C1 segment of cervical spinal cord (tissue), 14 donors: ENCODE measurements at places on chromosomes 16 and 17.

GRCh38 chr17:61809816-61810392 is 53.4 kb downstream of the BRIP1 start:
- no peak for DNase-seq

DNA sequence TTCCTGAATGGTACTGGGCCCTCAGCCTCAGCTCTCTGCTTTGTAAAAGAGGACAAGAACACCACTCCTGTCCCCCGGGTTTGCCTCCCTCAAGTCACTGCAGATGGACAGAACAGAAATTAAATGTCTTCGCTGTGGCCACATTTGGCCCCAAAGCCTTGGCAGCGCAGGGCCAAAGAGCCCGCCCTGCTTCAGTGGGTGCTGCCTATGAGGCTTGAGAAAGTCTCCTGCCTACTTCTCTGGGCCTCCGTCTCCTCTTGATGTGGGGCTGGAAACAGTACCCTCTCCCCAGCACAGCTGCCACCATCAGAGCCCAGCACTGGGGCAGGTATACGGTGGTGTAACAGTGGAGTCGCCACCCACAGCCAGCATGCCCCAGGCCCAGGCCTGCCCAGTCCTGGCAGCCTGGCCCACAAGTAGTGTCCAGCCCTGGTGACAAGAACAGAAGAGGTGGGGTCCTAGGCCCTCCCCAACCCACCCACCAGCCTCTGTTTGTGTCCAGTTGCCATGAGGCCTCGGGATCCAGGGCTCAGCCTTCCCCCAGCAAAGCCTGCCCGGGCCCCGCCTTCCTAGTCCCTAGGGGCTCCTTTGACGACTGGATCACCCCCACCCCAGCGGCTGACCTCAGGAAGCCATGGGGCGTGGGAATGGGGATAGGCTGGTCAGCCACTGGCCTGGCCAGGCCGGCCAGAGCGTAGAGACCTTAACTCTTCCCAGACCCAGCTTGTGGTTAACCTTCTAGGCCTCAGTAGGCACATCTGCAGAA is 3.9 kb upstream of the TPPP3 start:
- DNase-seq, result no peak

DNA sequence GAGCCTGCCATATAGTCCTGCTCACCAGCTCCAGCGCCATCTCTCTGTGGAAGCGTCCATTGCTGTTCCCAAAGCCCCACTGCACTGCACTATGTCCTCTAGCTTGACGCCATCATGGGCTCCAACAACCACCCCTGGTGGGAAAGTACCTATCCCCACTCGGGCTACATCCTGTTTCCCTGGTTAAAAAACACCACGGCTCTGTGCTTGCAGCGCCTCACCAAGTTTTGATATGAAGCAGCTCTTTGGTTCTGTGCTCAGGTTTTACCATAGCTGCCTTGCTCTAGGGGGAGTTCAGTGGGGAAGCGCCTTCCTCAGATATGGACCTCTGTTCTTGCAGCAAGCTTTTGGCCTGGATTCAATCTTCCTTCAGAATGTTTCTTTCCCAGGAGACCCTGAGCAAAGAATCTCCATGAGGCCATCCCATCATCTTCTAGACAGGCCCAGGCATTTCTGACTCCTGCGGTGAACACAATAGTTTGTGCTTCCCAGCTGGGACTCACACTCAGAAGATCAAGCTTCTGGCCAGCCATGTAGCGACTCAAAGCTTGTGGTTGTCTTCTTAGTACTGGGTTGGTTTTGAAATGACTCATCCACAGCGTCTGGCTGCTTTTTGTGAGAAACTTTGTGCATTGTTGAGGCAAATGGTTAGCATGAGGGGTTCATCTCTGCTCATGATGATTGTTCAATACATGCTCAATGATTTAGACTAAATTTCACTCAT is 39.5 kb downstream of the DYNLRB2 start:
- no peak for DNase-seq

GRCh38 chr16:35570946-35571345 is 2111.5 kb downstream of the TP53TG3F start:
- DNase-seq, result no peak

GRCh38 chr17:6355196-6355595 is 79.7 kb downstream of the AIPL1 start:
- DNase-seq, result no peak

DNA sequence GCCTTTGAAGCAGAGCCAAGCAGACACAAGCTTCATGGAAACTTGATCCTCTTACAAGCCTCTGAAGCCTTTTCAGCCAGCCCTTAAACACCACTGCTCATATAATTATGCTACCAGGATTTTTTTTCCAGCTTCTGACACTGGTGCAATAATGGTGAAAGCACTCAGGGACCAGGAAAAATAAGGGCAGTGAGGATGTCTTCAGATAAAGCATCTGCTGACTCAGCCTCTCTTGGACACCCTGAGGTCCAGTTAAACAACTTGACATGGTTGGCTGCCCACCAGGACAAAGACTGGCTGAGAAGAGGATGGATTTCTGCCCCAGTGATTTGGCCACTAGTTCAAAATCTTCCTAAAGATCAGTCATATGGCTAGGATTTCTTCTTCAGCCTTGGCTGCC is 124.2 kb upstream of the N4BP1 start:
- DNase-seq, result no peak

GRCh38 chr17:62713086-62713881 is 85.8 kb downstream of the MRC2 start:
- no peak for DNase-seq
